ENCODE measurements at places on chromosomes 1 and 21.
A peak's percentile ranks its signal among the peaks of the same experiment; 100 is the strongest.

- peak; percentile 25 for DNase-seq
These were observed 2.0 kb downstream of the ZMYM6 start for GRCh38 chr1:35029761-35030160.

GRCh38 chr1:117930173-117930447 lies 571 bp downstream of the WDR3 start:
- no peak for DNase-seq

GRCh38 chr1:43058545-43059360 lies 100.1 kb upstream of the SLC2A1 start:
- DNase-seq, result peak; percentile 88

- peak; percentile 91 for DNase-seq
These were observed 350 bp upstream of the S100A6 start for GRCh38 chr1:153536012-153536670.

DNA sequence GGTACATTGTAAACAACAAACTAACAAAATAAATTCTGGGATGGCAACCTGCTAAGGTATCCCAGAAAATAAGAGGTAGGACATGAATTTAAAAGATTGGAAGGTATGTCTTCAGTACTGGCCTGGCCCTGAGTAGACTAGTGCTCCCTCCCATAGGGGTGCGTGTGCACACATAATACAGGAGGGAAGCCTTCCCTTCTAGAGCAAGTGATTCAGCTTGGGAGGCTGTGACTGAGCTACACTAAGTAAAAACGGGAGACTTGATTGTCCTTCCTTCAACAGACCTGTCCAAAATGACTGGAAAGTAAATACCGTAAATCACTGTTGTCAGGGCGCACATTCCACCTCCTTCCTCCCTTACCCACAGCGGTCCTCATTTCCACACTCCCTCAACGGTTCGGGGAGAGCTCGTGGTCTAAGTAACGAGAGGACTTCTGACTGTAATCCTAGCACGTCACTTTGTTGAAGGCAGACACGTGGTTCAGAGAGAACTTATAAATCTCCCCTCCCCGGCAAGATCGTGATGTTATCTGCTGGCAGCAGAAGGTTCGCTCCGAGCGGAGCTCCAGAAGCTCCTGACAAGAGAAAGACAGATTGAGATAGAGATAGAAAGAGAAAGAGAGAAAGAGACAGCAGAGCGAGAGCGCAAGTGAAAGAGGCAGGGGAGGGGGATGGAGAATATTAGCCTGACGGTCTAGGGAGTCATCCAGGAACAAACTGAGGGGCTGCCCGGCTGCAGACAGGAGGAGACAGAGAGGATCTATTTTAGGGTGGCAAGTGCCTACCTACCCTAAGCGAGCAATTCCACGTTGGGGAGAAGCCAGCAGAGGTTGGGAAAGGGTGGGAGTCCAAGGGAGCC lies at the start of gene TGFB2:
Gene TGFB2, plus strand, starts transcription at position 523 of the 859 bp plus-strand sequence. CDS start 1,366 bp downstream, outside the sequence.
- DNase-seq, result peak; percentile 73

DNA sequence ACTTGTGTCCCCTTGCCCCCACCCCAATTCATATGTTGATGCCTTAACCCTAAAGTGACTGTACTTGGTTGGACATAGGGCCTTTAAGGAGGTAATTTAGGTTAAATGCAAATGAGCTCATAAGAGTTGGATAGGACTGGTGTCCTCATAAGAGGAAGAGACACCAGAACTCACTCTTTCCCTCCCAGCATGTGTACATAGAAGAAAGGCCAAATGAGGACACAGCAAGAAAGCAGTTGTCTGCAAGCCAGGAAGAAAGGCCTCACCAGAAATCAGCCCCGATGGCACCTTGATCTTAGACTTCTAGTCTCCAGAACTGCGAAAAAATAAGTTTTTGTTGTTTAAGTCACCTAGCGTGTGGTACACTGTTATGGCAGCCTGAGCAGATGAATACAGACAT lies 45.5 kb downstream of the RAB3GAP2 start:
- no peak for DNase-seq

GRCh38 chr21:36175771-36176565 lies 19.3 kb downstream of the DOP1B start:
- no peak for DNase-seq

DNA sequence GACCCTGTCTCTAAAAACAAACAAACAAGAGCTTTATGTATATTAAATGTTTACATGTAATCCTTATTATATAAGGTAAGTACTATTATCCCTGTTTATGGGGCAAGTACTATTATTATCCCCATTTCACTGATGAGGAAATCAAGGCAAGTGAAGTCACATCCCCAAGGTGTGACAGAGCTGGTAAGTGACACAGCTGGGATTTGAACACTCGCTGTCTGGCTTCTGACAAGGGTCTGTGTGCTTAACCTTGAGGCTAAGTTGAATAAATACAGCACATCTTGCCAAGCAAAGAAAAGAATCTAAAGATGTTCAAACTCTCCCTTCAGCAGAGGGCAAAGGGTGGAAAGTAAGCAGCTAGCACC lies 167.9 kb upstream of the IRF2BP2 start:
- DNase-seq, result no peak

GRCh38 chr1:25519624-25520023 lies 23.8 kb upstream of the LDLRAP1 start:
- peak; percentile 86 for DNase-seq

GRCh38 chr1:226983247-226983991 lies 43.3 kb downstream of the COQ8A start:
- DNase-seq, result no peak

Data from fibroblast of skin of right biceps (primary cell).